Testis (tissue), 5 donors: ENCODE measurements at places on chromosomes 7 and 10. TPM values are rescaled to one million over a fixed set of nuclear protein-coding genes. Genes with fewer than 3 reads are reported as not detected.

GLRX3 gene
- 63.5 TPM for total RNA-seq

CRYGN gene
- 0.62 TPM for total RNA-seq

SMO gene
- 17.7 TPM for total RNA-seq

HKDC1 gene
- 1.9 TPM for total RNA-seq

ERVW-1 gene
- 7.5 TPM for total RNA-seq

FOXP2 gene
- total RNA-seq: 2.5 TPM

ASB4 gene
- 0.12 TPM for total RNA-seq

PSMC2 gene
- 80.9 TPM for total RNA-seq
